ENCODE measurements at places on chromosomes 1 and 21.
A peak's percentile ranks its signal among the peaks of the same experiment; 100 is the strongest.

DNA sequence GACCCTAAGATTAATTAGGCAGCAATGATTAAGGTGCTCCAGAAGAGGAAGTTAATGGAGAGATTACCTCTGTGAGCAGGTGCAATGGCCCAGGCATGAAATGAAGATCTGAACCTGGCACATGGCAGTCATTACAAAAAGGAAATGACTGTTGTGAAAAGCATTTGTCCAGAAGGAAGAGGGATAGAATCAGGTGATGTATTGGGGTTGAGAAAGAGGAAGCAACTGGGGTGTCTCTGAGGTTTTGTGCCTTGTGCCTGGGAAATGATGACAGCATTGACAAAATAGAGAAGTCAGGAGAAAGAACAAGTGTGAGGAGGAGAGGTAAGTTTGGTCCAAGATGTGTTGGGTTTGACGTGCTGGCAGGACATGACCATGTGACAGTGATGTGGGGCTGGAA lies 5.6 kb downstream of the CRCT1 start:
- no peak for DNase-seq

DNA sequence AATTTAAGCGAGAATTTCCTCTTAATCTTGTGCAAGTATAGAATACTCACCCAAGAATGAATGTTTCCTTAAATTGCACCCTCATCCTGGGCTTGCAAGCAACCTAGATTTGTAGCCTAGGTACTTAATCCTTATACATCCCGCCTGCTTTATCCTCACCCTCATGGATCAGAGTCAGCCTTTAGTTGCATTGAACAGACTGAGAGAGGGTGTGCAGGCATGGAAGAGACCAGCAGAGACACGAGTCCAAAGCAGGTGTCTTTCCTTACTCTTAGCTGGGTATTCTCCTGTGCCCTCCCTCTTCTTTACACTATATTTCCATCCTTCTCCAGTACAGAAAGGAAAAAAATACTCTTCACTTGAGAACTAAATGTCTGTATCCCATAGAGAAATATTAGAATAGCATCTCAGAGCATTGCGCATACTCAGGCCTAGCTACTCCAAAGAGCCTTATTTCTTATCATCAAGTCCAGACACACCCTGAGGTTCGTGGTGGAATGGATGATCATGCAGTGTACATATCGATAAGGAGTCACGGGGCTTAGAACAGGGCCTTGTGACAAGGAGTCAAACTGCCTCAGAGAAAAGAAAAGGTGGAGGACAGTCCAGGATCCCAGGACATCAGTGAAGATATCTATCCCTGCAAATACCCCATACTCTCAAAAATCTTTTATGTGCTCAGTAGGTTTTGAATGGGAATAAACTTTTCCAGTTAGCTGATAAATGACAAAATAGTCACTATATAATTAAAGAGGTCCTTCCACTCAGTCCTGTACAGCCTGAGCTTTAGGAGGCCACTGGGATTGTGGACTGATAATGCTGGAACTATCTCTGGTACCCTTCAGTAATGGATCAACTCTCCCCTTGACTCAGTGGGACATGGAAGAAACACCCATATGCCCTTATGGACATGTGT lies 297.9 kb downstream of the GRIK1 start:
- DNase-seq = no peak

DNA sequence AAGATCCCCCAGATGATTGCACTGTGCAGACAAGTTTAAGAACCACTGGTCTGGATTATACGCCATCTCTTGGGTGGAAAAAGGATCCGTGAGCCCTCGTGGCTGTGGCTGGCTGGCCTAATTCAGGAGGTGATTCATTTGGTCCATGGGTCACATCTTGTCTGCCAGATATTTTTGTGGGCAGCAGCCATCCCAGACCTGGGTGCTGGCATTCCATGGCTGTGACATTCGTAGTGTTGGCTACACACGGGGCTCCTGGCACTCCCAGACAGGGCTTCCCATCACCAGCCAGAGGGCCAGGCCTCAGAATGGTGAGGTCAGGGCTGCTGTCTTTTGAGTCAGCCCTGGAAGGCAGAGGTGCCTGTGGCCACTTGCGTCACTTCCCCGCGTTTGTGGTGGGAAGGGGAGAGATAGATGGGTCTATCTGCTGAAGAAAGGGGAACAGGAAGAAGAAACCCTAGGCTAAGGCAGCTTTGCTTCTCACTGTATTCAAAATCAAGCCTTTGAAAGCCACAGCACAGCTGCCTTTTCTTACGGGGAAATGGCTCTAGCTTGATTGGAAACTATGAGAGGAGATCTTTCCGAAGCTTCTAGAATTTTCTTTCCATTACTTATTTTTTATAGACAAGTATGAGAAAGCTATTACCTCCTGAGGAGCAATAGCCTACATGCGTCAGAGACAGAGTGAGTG lies 32.4 kb downstream of the EIF2D start:
- no peak for DNase-seq

DNA sequence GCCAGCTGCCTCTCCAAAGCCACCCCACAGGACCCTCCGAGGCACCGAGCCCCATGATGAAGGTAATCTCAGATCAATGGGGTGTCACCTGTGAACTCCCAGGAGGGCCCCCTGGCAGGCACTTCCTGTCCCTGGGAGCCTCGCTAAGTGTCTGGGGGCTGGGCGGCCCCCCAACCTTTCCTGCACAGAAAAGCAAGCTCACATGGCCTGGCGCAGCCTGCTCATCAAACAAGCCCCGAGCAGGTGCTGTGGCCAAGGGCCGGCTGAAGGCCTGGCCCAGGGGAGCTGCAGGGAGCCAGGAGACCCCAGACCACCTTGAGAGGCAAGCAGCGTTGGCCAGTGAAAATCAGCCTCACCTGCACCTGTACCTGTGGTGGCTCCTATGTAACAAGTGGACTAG lies 2.9 kb downstream of the RIPK4 start:
- no peak for DNase-seq

DNA sequence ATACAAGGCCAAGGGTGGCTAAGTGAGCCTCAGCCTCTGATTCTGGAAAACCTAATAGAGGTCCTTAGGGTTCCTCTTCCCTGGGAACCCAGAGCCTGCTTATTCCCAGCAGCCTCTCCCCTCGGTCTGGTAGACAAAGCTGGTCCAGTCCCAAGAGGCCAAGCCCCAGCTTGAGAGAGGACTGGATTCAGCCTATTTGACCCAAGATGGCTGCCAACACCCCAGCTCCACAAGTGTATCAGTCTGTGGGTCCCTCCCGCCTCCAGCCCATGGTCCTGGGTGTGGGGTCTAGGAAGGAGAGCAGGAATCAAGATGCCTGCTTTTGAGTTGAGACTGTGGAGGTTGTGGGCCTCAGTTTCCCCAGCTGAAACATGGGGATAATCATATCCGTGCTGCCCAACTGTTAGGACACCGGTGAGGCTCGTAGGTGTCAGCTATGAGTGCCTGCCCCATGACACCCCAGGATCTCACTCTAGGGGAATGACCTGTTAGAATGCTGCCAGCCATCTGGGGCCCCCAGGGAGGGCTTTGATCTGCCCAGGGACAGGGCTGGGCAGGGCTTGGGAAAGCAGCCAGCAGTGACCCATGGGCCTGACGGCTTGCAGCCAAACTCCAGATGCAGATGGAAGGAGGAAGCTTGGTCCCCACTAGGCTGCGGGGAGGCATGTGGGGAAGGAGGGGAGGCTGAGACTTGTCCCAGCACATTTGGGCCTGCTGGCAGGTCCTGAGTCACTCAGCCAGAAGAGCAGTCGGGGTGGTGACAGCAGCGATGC lies 45.4 kb downstream of the NUAK2 start:
- DNase-seq = no peak

DNA sequence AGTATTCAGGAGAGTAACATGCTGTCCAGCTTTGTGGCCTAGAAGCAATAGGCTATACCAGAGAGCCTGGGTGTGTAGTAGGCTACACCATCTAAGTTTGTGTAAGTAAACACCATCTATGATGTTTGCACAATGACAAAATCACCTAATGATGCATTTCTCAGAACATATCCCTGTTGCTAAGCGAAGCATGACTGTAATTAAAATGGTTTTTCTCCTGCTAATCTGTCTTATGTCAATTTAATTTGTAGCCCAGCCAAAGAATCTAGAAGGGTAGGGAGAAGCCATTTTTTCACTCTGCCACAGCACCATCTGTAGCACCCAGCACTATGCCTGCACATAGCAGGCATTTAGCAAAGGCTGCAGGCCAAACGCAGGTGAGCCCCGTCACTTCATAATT lies 2.0 kb upstream of the TTC24 start:
- DNase-seq = peak; percentile 50

GRCh38 chr21:34827445-34828235 lies 158.8 kb downstream of the CLIC6 start:
- DNase-seq = no peak

DNA sequence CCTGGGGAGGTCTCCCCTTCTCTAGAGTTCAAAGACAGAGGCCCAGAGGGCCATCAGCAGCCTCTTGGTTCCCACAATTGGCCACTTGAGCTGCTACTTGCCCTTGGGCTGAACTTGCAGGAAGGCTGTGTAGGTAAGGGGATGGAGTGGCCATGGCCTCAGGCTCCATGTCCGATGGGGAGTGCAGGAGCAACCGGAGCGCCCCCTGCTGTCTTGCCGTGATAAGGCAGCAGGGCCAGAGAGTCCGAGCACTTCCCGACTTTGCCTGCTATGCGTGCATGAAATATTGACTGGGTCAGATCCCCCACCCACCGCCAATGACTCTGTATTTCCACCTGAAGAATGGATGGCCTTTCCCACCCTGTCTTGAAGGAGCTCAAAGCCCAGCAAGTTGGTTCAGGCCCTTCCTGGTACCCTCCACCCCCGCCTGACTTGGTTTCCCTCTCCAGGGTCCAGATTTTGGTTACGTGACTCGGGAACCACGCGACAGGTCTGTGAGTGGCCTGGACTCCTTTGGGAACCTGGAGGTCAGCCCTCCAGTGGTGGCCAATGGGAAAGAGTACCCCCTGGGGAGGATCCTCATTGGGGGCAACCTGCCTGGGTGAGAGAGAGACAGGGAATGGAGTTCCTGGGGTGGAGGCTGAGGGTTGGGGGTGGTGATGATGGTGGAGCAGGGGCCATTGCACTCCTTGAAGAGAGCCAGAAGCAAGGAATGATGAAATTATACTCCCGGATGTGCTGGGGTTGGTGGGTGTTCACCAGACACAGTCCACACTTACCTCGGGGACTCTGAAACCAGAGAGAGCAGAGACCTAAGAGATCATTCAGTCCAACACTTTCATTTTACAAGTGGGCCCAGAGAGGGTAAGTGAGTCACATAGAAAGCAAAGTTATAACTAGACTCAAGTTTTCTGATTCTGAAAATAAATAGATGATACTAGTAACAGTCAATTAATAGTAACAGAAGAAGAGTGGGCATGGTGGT lies 25.6 kb downstream of the PADI3 start:
- DNase-seq = peak; percentile 13

DNA sequence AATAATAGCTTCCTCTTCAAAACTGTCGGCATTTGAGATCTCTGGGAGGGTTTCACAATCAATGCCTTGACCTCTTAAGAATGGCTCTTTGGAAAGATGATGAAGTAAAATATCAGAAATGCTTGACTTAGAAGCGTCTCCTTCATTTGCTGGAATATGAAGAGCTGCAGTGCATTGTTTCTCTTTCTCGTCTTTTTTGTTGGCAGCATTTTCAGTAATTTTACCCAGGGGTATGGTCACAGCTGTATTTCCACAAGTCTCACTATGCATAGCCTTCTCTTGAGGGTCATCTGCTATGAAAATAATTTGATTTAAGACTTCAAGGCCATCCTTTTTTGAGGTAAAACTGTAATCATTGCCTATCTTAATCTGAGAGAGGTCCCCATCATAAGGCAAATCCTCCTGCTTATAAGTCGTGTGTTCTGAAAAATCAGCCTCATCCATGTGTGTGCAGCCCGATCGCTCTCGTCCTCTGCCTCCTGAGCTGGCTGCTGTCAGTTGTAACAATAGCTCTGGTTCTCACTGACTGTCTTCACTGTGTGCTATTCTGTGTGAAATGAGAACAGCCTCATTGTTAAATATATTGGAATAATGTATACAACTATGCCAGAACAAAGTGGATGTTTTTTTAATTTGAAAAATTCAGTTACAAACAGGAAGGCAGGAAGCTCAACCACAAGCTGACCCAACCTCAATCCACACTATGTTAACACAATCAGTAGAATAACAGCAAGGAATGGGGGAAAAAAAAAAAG lies 4.5 kb downstream of the AKNAD1 start:
- DNase-seq = no peak

DNA sequence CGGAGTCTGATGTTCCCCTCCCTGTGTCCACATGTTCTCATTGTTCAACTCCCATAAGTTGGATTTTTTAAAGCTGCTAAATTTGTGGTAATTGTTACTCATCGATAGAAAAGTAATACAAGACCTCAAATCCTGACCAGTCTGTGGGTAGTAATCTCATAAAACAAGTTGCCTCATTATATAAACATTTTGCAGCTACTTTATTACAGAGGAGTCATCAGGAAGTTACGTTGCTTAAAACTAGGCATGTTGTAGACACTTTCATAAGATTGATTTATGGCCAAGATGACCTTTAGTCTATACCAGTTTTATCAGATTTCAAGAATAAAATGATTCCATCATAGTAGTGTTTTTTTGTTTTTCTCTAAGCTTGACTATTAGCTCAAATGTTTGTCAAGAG lies 208.8 kb downstream of the GIPC2 start:
- no peak for DNase-seq

DNA sequence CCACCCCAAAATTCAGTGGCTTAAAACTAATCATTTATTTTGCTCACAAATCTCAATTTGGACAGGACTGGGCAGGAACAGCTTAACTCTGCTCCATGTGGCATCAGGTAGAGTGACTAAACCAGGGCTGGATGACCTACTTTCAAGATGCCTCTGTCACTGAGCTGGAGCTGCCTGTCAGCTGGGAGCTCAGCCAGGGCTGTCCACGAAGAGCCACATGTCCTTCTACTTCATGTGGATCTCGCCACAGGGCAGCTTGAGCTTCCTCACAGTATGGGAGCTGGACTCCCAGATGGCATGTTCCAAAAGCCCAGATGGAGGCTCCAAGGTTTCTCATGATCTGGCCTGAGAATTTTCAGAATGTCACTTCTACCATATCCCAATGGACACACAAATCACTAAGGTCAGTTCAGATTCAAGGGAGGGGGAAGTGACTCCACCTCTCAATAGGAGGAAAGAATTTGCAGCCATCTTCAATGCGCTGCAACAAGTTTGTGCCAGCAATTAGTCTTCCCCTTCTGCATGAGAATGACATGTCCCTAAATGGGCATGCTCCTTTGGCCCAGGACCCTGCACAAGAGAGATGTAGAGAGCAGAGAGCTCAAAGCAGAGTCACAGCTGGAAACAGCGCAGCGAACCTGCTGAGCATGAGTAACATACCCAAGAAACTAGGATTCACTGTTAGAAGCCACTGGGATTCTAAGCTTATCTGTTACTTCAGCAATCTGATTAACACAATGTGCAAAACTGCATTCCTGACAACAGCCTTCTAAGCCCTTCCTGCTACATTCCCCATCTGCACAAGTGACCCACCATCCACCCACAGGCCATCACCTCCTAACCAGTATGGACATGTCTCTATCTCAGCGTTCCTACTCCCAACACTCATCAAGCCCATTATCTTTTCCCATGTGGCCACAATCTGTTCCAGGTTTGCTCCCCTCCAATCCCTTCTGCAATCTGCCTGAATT lies 17.0 kb downstream of the HLCS start:
- no peak for DNase-seq

- DNase-seq = no peak
Observed at GRCh38 chr1:234854645-234855039, 244.7 kb upstream of the IRF2BP2 start.

GRCh38 chr1:175133673-175134435 lies 58.7 kb downstream of the KIAA0040 start:
- no peak for DNase-seq

- peak; percentile 54 for DNase-seq
Observed at GRCh38 chr1:83931658-83932253, 67.2 kb downstream of the TTLL7 start.

GRCh38 chr1:164475834-164476233 lies 83.2 kb upstream of the PBX1 start:
- no peak for DNase-seq

- DNase-seq = no peak
Observed at GRCh38 chr1:106637566-106637965, 418.9 kb upstream of the PRMT6 start.
